Hypothalamus (tissue), 51 donors: ENCODE measurements at places on chromosomes 2 and 18.

DNA sequence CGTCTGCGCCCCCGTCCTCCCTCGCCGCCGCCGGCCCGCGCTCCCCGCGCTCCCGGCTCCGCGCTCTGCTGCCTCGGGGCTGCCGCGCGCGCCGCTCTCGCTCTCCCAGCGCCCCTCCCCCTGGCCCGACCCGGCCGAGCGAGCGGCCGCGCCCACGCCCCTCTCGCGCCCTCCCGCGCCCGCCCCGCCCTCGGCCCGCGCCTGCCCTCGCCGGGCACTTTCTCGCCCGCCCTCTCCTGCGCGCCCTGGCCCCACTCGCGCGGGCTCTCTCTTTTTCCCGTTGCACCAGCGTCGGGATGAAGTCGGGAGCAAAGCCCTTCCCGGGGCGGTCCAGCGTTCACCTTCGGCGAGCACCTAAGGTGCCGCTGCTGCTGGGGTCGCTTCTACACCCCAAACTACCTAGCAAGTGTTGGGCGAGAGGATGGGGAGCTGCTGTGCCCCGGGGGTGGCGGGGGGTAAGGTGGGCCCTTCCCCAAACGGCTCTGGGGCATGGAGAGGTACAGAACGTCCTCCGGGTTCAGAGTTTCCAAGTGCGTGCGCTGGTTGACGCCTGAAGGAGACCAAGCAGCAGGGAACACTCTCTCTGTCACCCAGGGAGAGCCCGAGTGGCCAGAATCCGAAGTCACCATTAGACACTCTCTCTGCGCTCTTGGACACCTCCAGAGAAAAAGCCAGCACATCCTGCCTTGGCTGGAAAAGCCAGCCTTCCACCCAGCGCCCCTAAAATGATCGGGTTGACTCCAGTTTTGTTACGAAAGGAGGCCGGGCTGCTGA, at the start of gene COLEC12:
Gene COLEC12 (minus strand): TSS at position 70 of the 774 bp plus-strand sequence. CDS start 187 bp downstream, outside the sequence.
- no peak for DNase-seq

DNA sequence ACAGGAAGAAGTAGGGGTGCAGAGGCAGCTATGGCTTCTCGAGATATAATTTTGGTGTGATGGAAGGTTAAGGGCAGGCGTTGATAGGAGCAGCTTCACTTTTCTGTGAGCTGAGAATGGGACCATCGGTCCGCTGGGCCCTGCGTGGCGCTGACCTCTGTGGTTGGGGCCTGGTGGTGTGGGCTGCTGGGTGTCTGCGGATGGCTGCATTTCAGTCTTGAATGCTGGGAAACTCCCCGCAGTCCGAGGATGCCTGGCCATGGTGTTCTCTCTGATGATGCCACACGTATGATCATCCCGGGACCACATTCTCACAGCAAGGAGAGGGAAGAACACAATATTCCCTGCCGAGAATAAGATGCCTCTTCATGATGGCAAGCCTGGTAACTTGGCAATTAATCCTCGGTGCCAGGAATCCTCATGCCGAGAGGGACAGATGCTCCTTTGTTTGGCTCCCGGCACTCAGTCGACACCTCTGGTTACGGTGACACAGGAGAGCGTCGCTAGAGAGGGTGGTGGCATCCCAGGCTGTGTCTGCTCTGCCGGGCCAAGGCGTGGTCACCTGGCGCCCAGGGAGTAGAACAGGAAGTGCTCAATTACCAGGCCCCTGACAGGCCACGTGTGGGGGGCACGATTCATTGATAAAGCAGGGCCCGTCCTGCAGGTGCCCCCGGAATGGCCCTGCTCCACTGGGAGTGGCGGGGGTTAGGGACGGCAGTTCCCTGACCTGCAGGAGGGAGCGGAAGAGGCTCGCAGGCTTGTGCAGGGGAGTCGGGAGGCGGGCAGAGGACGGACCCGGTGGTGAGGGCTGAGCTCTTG, 119.4 kb upstream of the CTDP1 start:
- no peak for DNase-seq

GRCh38 chr2:20125616-20126015, 74.2 kb upstream of the LAPTM4A start:
- no peak for DNase-seq

DNA sequence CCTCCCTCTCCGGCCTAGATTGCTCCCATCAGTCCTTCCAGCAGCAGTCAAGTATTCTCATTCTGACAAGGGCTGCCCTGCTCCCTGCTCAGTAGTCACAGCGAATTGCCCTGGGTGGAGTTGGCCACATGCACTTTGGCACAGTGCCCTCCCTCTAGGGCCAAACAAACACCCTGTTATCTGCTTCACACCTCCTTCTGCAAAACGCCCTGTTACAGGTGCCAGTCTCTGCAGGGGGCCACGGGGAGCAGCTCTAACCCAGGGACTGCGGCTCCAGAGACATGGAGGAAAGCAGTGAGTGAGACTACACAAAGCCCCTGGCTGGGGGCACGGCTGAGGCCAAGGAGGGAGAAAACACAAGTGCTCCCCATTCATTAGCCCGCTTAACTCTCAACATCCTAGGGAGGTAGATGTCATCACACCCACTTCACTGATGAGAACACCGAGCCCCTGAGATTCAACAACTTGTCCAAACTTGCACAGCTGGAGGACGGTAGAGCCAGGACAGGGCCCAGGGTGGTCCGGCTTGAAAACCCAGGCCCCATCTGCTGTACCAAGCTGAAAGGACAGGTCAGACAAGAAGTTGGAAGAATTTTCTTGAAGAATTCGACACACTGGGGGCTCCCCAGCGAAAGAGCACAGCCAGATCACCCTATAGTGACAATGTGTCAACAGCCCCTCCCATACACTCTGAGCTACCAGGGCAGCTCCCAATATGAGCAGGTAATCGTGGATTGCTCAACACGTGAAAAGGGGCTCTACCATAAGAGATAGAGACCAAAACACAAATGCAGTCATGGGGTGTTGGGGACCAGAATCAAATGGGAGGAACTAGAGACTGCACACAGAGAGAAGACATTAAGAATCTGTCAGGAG, 8.7 kb upstream of the TFCP2L1 start:
- DNase-seq: no peak

GRCh38 chr2:25426326-25426725, 84.6 kb upstream of the DNMT3A start:
- no peak for DNase-seq

DNA sequence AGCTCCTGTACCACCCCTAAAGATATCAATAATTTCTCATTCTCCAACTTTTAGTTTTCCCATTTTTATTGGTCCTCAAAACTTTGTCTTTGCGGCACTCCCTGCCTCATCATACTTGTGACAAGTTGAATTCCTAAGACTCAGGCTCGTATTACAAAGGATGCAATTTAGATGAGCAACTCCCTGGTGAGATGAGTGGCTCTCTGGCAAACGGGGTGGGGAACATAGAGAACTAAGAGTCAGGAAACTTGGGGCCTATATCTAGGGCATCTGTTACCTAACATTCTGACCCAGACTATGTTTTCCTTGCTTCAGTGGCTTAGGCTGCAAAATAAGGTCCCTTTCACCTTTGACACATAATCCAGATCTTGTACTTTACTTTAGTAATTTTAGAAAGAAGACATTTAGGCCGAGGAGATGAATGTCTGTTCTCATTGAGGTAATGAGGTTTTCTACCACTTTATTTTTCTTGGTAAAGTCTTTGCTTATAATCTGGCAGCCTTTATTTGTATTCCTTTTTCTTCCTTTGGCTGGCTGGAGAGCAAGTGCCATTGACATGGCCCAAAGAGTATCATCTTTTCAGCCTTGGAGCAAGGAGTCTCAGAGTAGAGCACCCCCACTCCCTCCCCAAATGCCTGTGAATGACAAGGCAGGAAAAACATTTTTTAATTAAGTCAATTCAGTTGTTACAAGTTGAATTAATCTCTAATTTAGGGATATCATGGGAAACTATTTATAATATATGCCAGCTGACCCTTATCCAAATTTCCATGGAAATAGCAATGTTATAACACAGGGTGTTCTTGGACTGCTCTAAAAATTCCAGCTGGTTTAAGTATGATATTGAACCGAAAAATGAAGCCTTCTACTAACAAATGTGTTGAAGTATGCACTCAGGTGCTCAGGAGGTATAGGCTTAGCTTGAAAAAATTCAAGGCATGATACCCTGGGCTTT, 15.2 kb downstream of the TSPYL6 start:
- no peak for DNase-seq

DNA sequence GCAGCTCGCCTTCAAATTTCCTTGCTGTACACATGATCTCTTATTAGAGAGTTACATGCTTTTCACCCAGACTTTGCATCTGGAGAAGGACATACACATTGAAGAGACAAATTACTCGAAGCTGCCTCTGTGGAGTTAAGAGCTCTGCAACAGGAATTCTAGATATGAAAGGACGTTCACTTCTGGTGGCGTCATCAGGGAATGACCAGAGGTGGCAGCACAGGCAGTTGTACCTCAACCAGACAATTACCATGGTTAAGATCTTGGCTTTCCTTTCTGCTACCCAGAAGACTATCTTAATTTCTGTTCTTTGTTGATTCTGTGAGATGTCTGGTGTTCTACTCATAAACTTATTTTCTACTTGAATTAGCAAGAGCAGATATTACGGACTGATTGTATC, 39.1 kb upstream of the MC4R start:
- DNase-seq: no peak
